ENCODE measurements at places on chromosomes 1 and 21.

DNA sequence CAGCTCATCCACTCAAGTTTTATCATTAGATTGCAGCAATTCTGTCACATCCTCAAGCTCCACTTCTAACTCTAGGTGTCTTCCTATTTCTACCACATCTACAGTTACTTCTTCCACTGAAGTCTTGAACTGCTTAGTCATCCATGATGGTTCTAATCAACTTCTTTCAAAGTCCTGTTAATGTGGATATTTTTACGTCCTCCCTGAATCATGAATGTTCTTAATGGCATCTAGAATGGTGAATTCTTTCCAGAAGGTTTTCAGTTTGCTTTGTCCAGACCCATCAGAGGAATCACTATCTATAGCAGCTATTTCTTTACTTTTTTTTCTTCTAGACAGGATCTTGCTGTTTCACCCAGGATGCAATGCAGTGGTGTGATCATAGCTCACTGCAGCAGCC is 78.0 kb upstream of the RNPC3 start:
- H3K4me1 ChIP-seq = no peaks in the 10 kb centered on the region
- H3K27ac ChIP-seq = no peak overlapping the region
- H3K27me3 ChIP-seq = no peaks in the 10 kb centered on the region

GRCh38 chr1:246142320-246142893 is 364.7 kb downstream of the SMYD3 start:
- no peaks in the 10 kb centered on the region for H3K4me1 ChIP-seq
- no peak overlapping the region for H3K27ac ChIP-seq
- H3K36me3 ChIP-seq = no peaks in the 10 kb centered on the region
- H3K4me3 ChIP-seq = no peak overlapping the region

- H3K27ac ChIP-seq = peak overlapping the region; percentile 89
- DNase-seq = no peak
- H3K36me3 ChIP-seq = no peaks in the 10 kb centered on the region
- peak overlapping the region; percentile 79 for H3K4me3 ChIP-seq
Measured at GRCh38 chr1:166875302-166875733, 746 bp downstream of the TADA1 start.

DNA sequence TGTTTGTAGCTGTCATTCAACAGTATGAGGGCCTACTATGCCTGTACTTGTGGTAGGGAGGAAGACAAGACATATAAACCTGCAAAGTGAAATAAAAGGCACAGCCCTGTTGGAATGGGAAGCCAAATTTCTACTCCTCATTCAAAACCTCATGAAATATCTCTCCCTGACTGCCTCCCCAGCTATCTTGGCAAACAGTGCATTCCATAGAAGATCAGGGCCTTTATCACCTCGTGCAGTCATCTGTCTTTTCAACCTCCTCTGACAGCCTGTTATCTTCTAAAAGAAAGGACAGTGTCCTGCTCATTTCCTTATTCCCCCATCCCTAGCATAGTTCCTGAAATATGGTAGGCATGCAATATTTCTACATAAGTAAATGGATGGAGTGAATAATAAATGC is 71.0 kb downstream of the SH3GLB1 start:
- no peak for DNase-seq
- H3K27me3 ChIP-seq = no peaks in the 10 kb centered on the region
- H3K4me1 ChIP-seq = peaks cover 25% of the 10 kb centered on the region
- no peaks in the 10 kb centered on the region for H3K36me3 ChIP-seq
- no peak overlapping the region for H3K4me3 ChIP-seq

DNA sequence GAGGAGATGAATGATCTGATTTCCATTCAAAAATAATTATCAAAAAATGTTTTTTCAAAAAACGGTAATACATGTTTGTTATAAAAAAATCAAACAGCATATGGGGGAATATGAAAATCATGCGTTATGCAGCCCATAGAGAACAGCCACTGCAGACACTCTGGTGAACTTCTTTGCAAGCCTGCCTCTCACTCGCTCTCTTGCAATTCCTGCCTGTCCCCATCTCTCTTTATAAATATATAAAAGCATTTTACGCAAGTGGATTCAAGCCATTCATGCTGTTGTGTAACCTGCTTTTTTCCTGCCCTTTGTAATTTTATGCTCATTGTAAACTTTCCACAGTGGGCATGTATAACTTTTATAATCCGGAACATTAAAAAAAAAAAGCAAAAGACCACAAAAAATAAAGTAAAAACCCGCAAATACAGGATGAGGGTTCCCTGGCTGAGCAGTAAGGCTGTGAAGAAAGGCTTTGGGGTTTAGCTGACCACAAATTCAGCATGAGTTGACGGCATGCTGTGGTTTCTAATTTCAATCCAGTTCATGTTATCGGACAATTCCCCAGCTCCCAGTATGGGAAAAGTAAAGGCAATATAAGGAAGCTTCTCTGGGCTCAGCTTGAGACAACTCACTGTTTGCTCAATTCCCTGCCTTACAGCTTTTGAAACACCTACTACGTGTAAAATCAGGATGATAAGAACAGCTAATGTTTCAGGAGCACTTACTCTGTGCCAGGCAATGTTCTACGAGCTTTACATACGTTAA is 52.8 kb upstream of the ZBTB40 start:
- H3K4me1 ChIP-seq = no peaks in the 10 kb centered on the region
- H3K27me3 ChIP-seq = no peaks in the 10 kb centered on the region
- H3K36me3 ChIP-seq = no peaks in the 10 kb centered on the region
- no peak overlapping the region for H3K27ac ChIP-seq

DNA sequence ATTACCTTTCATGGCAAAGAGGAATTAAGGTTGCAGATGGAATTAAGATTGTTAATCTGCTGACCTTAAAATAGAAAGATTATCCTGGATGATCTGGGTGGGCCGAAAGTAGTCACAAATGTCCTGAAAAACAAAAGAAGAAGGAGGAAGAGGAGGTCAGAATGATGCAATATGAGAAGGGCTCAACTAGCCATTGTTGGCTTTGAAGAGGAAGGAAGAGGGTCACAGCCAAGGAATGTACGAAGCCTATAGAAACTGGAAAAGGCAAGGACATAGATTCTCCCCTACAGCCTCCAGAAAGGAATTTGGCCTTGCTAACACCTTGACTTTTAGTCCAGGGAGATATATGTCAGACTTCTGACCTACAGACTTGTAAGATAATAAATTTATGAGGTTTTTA is 39.4 kb upstream of the FMOD start:
- H3K27me3 ChIP-seq = no peaks in the 10 kb centered on the region
- DNase-seq = no peak
- no peak overlapping the region for H3K27ac ChIP-seq
- H3K36me3 ChIP-seq = no peaks in the 10 kb centered on the region
- no peaks in the 10 kb centered on the region for H3K4me1 ChIP-seq

GRCh38 chr1:168081373-168082007 is 55.2 kb downstream of the GPR161 start:
- H3K4me3 ChIP-seq = no peak overlapping the region
- DNase-seq = no peak
- H3K27me3 ChIP-seq = no peaks in the 10 kb centered on the region
- H3K27ac ChIP-seq = peak overlapping the region; percentile 36

DNA sequence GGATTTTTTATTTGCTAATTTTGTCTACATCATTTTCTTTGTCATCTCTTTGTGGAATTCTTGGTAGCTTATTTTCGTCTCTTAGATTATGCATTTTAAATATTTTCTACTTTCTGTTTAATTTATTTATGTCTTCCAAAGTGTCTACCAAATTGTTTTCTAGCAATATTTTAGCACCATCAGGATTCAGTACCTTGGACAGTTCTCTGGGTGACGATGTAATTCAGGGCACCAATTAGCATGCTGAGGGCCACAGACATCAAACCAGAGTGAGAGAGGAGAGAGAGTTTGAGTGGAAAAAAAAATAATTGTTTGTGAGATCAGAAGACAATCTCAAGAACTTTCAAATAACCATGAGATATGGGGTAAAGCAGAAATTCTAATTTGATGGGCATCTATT is 169.8 kb upstream of the CXADR start:
- no peaks in the 10 kb centered on the region for H3K36me3 ChIP-seq
- no peak for DNase-seq
- H3K27ac ChIP-seq = no peak overlapping the region
- H3K27me3 ChIP-seq = no peaks in the 10 kb centered on the region
- no peaks in the 10 kb centered on the region for H3K4me1 ChIP-seq
- no peak overlapping the region for H3K4me3 ChIP-seq

- no peaks in the 10 kb centered on the region for H3K36me3 ChIP-seq
- peaks cover 20% of the 10 kb centered on the region for H3K4me1 ChIP-seq
- H3K4me3 ChIP-seq = peak overlapping the region; percentile 95
- peak overlapping the region; percentile 82 for H3K27ac ChIP-seq
Measured at GRCh38 chr1:178094739-178095645, 1.1 kb downstream of the RASAL2 start.

GRCh38 chr1:40855513-40855912 is 6.7 kb downstream of the CITED4 start:
- no peak overlapping the region for H3K27ac ChIP-seq
- no peaks in the 10 kb centered on the region for H3K36me3 ChIP-seq
- no peak for DNase-seq
- peaks cover 4% of the 10 kb centered on the region for H3K4me1 ChIP-seq
- H3K27me3 ChIP-seq = no peaks in the 10 kb centered on the region

- no peak for DNase-seq
- no peaks in the 10 kb centered on the region for H3K4me1 ChIP-seq
- no peak overlapping the region for H3K4me3 ChIP-seq
- H3K36me3 ChIP-seq = no peaks in the 10 kb centered on the region
Measured at GRCh38 chr1:62962901-62963776, 179.2 kb downstream of the ATG4C start.

DNA sequence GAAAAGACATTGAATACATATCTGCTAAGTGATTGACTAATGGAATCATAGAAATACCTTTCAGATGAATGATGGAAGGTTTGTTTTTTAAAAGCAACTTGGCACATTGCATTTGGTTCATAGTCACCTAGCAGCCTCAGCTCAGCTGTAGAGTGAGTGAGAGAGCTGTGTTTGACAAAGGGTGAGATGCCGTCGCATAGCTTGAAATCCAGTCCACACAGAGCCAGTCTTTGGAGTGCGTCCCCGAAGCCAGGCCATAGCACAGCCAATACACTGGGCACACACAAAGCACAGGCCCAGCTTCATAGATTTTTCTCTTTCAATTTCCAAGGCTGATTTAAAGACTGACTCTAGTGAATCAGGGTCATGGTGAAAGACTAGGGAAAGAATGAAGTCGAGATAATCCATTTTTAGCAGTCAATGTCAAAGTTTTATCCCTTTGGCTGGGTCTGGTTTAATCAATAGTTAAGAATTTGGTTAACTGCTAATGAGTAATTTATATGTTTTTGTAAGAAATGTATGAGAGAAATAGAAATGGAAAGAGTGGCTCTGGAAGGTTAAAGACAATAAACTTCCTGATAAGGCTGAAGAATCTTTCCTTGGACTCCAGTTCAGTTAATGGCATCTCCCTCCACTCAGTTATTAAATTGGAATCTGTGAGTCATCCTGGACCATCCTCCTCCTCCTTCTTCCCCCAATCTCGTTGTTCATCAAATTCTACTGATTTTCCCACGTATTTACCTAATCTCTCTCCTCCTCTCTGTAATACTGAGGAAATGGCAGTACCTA is 101.2 kb upstream of the IRF2BP2 start:
- no peaks in the 10 kb centered on the region for H3K36me3 ChIP-seq
- H3K4me3 ChIP-seq = no peak overlapping the region
- H3K4me1 ChIP-seq = peaks cover 7% of the 10 kb centered on the region
- DNase-seq = no peak

- H3K4me3 ChIP-seq = no peak overlapping the region
- H3K27ac ChIP-seq = no peak overlapping the region
- H3K36me3 ChIP-seq = no peaks in the 10 kb centered on the region
- no peak for DNase-seq
- no peaks in the 10 kb centered on the region for H3K4me1 ChIP-seq
- no peaks in the 10 kb centered on the region for H3K27me3 ChIP-seq
Measured at GRCh38 chr1:6724517-6725141, 23.0 kb upstream of the DNAJC11 start.

DNA sequence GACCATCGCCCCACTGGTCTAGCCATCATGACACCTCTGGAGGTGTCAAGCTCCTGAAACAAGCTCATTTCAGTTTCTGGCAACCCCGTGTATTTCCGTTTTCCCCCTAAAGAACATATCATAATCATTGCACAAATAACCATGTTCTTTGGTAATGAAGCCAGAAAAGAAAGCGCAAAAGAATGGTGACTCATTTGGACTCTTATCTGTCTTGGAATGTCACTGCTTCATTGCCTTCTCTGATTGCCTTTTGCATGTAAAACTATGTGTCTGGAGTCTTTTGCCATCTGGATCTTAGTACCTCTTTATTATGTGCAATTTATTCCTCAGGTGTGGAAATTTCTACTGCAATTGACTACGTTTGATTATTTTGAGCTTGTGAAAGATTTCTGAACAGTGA is 110.5 kb downstream of the COLGALT2 start:
- H3K36me3 ChIP-seq = no peaks in the 10 kb centered on the region
- no peak overlapping the region for H3K4me3 ChIP-seq
- no peak overlapping the region for H3K27ac ChIP-seq
- peaks cover 5% of the 10 kb centered on the region for H3K4me1 ChIP-seq
- no peak for DNase-seq

- H3K4me1 ChIP-seq = peaks cover 59% of the 10 kb centered on the region
- DNase-seq = no peak
- H3K4me3 ChIP-seq = peak overlapping the region; percentile 31
Measured at GRCh38 chr1:156106624-156107488, 7.7 kb upstream of the LMNA start.

DNA sequence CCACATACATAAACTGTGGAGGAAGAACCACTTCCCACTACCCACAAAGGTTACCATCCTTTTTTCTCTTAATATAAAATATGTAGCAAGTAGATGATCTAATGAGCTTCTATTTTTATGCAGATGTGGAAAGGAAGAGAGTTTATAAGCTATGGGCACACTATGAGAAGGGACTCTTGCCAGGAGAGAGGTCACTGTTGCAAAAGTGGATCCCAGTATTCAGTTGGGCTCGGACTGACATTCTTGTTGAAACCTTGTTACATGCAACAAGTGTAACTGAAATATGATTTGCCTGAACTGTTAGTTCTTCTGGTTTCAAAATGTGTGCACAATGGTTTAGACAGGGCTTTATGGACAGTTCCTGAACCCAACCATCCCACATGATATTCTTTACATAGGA is 397.4 kb upstream of the PKN2 start:
- no peaks in the 10 kb centered on the region for H3K36me3 ChIP-seq
- H3K27me3 ChIP-seq = no peaks in the 10 kb centered on the region
- H3K27ac ChIP-seq = no peak overlapping the region
- H3K4me1 ChIP-seq = no peaks in the 10 kb centered on the region
- H3K4me3 ChIP-seq = no peak overlapping the region
- DNase-seq = no peak

DNA sequence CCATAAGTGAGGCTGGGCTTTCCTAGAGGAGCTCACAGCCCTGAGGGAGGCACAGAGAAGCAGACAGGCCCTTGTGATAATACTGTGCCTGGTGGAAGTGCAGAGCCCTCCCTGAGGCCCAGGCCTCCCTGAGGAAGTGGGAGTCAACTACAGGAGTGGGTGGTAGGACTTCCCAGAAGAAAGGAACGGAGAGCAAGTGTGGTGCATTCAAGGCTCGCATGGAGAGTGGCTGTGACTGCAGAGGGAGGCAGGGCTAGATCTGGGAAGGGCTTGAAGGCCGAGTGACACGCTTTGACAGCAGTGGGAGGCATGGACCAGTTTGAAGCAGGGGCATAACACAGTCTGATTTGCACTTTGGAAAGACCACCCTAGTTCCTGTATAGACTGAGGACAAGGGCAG is 37.3 kb downstream of the AZIN2 start:
- no peaks in the 10 kb centered on the region for H3K4me1 ChIP-seq
- no peaks in the 10 kb centered on the region for H3K27me3 ChIP-seq
- H3K27ac ChIP-seq = no peak overlapping the region
- H3K36me3 ChIP-seq = no peaks in the 10 kb centered on the region
- no peak for DNase-seq

GRCh38 chr1:224333939-224334786 is 4.2 kb upstream of the NVL start:
- no peaks in the 10 kb centered on the region for H3K36me3 ChIP-seq
- H3K27me3 ChIP-seq = no peaks in the 10 kb centered on the region
- no peak for DNase-seq
- H3K4me1 ChIP-seq = peaks cover 13% of the 10 kb centered on the region
- H3K27ac ChIP-seq = no peak overlapping the region
